ENCODE measurements at places on chromosomes 13 and 19.

GRCh38 chr13:46594374-46595078, 41.6 kb downstream of the LRCH1 start:
- DNase-seq: peak; percentile 13

DNA sequence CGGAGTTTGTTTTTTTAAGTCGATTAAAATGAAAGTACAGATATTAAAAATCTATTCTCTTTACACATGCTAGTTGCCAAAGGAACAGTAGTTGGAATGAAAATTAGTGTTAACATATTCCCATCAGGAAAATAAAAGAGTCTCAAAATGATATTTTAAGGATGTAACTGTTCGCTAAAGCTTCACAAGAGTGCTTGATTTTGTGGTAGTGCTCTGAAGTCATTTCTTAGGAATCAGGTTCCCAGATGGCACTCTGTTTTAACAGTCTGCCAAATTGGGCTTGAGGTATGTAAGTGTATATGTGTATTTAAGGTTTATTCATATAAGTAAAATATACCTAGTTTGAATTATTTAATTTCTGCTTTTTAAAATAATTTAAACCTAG, 128.8 kb downstream of the LMO7 start:
- no peak for DNase-seq

GRCh38 chr19:19860756-19861390, 4.8 kb upstream of the ZNF253 start:
- no peak for DNase-seq

DNA sequence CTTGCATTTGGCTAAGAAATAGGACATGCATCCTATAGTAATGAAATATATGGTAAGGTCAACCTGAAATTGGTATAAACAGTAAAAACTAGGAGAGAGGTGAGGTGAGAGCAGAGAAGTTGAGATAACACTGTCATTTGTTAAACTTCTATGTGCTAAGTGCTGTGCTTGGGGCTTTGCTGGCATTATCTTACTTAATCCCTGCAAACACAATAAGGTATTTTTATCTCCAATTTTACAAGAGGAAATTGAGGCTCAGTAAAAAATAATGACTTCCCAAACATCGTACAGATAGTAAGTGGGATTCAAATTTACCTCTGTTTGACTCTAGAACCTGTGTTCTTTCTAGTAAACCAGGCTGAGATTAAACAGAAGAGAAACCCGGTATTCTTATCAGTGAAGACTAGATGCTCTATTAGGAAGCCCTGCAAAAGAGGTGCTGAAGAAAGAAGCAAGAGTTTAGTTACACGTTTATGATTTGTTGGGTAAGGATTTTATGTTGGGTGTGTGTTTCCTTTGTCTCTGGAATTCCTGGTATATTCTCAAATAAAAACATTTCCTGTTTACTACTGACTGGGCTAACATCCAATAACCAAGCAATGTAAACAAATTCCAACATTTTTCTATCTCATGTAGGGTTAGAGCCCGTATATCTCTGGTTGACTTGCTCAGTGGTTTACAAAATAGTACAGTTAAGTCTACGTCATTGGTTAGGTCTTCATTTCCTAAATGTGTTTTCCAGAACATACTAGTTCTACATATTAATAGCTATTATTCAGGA, 137.3 kb upstream of the FNDC3A start:
- DNase-seq: no peak

- DNase-seq: no peak
Observed at GRCh38 chr19:3227054-3227626, 2.7 kb downstream of the CELF5 start.

DNA sequence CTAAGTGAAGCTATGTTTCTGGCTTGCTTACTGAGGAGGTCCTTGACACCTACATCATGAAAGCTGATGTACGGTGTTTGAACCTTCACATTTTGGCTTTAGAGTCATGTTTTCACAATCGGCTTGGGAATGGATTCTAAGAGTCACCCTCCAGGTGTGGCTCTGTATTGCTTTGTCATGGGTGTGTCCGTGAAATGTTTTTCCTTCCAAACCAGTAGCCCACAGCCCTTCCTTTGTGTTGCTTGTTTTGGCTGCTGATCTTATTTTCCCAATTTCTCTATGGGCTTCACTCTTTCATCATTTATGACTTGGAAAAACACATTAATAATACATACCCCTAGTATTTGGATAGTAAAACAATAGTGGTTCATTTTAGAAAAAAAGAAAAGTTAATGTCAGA, 240.6 kb downstream of the GGACT start:
- DNase-seq: peak; percentile 5

DNA sequence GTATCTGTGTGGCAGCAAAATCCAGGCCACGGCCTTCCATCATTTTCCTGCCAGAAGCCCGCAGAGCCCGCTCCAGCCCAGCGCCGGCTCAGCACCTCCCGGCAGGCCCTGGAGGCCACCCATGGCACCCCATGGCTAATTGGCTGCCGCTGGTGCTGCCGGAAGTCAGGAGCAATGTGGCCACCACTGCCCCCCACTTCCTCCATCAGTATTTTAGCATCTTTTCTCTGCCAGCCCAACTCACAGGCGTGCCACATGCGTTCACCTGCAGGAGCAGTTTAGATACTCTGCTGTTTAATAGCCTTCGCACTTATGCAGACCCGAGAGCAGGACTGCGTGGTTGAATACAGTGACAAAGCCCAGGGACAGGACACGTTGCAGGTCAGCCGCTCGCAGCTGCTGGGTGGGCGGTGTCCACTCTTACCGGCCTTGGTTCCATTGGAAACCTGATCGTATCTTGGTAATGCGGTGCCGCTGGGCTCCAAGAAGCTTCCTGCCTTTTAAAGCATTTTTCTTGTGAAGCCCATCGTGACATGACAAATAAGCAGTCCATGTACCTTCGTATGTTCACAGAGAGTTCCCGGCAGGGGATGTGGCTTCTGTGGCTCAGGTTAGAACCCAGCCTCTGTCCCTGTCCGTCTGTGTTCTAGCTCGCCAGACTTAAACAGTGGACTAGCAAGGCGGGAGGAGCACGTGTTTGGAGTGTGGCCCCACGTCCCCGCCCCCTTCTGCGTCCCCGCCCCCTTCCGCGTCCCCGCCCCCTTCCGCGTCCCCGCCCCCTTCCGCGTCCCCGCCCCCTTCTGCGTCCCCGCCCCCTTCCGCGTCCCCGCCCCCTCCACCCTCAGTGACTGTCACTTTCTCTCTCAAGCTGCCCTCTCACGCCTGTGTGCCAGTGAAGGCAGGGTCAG, 162.0 kb upstream of the SOX1 start:
- no peak for DNase-seq

DNA sequence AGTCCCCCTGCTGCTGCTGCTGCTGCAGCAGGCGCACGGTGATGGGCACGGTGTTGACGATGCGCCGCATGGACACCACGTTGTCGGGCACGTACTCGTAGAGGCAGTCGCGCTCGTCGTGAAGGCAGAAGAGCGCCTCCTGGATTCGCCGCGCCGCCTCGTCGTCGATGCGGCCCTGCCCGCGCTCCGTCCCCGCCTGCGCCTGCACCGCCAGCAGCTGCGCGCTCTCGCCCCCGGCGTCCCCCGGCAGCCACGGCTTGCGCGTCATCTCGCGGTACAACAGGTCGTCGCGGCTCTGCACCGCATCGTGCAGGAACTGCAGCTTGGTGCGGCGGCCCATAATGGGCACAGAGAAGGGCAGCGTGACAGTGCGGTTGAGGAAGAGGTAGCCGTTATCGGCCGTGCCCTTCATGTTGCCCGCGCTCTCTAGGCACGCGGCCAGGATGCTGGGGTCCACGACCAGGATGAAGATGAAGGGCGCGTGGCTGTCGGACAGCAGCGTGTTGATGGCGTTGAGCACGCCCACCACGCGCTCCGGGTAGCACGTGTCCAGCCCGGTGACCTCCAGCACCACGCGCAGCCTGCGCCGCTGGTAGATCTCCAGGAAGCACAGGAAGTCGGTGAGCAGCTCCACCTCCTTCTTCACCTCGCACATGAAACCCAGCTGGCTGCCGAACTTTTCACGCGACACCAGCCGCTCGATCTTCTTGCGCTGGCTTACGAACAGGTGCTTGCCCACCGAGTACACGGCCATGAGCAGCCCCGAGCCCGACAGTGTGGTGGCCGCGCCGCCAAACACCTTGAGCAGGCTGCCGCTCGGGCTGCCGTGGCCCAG, 8.1 kb downstream of the NKPD1 start:
- DNase-seq: peak; percentile 26

GRCh38 chr13:93624311-93624777, 397.7 kb downstream of the GPC6 start:
- no peak for DNase-seq

- no peak for DNase-seq
Observed at GRCh38 chr13:95411428-95412040, 110.3 kb upstream of the ABCC4 start.

- no peak for DNase-seq
Observed at GRCh38 chr13:71875823-71876222, 8.8 kb upstream of the DACH1 start.

DNA sequence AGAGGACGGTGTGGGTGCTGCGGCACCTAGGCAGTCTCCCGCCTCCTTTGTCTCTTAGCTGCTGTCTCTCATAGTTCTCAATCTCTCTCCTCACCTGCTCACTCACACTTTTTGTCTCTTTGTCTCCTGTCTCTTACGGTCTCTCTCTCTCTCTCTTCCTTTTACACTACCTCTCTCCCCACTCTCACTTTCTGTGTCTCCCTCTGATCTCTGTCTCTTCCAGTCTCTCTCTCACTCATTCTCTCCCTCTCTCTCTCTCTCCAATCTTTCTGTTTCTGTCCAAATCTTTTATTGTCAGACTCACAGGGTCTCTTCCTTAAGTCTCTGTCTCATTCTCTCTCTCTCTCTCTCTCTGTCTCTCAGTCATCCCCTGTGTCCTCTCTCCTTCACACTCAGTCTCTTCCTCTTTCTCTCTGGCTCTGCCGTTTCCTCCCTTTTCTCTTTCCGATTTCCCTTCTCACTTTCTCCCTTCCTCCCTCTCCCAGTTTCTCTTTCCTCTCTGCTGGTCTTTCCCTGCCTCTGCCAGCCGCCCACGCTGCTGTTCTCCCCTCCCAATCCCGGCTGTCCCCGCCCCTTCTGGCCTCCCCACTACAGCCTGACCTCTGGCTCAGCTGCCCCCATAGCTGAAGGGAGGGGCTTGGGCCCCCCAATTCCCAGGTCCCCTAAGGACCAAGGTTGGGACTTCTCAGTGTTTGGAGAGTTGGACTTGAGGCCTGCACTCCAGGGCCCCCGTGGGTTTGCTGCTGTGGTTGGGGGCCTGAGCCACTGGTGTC, at the start of gene PLEKHA4:
Gene PLEKHA4 (minus strand): TSS at position 504 of the 773 bp plus-strand sequence. CDS start 997 bp downstream, outside the sequence.
- DNase-seq: no peak

GRCh38 chr19:1189419-1189818, 15.4 kb upstream of the SBNO2 start:
- DNase-seq: no peak

DNA sequence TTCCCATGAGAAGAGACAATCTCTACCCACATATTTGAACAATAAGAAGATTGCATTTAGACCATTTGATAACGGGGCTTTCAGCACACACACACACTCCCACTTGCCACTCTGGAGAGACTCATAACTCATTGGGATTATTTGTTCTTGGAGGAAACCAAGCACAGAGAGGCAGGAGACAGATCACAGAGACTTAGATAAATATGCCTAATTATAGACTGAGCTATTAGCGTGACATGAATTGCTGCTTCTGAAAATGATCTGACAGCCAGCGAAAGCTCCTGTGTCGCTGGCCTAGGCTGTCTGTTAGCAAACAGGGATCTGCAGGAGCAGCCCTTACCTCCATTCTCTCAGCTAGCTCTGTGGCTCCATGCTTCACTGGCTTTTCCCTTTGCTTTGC, 111.4 kb downstream of the CCNA1 start:
- DNase-seq: peak; percentile 41

DNA sequence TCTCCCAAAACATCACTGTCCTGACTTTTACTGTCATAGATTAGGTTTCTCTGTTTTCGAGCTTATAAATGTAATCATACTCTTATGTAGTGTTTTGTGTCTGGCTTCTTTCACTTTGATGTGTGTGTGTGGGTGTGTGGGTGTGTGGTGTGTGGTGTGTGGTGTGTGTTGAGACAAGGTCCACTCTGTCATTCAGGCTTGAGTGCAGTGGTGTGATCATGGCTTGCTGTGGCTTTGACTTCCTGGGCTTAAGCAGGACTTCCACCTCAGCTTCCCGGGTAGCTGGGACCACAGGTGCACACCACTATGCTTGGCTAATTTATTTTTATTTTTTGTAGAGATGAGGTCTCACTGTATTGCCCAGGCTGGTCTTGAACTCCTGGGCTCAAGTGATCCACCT, 59.6 kb downstream of the PDS5B start:
- DNase-seq: no peak

GRCh38 chr19:15045506-15045905, 3.8 kb upstream of the CASP14 start:
- no peak for DNase-seq

DNA sequence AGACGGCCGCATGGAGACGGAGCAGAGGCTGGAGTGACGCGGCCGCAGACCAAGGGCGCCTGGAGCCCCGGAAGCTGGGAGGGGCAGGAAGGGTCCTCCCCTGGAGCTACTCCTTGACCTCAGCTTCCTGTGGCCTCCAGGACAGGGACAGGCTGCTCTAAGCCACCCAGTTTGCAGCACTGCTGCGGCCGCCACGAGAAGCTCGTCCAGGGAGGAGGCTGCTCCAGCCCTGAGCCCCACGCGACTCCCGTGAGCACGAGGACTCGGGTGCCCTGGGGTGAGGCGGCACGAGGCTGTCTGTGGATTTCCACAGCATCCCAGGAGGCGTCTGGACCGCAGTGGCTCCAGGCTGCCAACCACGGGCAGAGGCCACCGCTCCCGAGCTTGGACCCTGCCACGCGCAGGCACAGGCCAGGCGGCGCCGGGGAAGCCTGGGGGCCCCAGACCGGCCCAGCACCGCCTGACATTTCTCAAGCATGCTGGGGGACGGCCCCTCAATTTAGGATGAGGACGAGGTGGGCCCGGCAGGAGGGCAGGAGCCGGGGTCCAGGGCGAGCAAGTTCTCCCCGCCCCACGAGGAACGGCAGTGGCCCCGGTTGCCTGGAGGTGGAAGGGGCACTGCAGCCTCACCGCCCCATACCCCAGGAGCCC, 10.7 kb downstream of the SBNO2 start:
- no peak for DNase-seq

- no peak for DNase-seq
Observed at GRCh38 chr13:37257051-37257450, 151.6 kb upstream of the CSNK1A1L start.

DNA sequence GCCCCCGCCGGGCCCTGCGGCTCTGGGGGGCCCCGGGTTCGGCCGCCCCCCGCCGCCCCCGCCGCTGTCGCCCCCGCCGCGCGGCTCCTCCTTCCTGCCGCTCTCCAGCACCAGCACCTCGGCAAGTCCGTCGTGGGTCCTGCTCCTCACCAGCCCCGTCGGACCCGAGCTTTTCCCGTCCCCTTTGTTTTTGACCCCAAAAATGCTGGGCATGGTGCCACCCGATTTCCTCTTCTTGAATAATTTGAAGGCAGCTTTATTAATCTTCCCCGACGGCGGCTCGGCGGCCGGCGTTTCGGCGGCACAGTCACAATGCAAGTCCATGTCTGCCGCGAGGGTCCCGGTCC, 945 bp downstream of the AMER2 start:
- DNase-seq: no peak

GRCh38 chr19:29211562-29212355, 1.2 kb downstream of the UQCRFS1 start:
- no peak for DNase-seq

GRCh38 chr13:106466691-106467426, 68.6 kb downstream of the EFNB2 start:
- DNase-seq: no peak
